ENCODE measurements at places on chromosomes 7 and 10.
A peak's percentile ranks its signal among the peaks of the same experiment; 100 is the strongest.

DNA sequence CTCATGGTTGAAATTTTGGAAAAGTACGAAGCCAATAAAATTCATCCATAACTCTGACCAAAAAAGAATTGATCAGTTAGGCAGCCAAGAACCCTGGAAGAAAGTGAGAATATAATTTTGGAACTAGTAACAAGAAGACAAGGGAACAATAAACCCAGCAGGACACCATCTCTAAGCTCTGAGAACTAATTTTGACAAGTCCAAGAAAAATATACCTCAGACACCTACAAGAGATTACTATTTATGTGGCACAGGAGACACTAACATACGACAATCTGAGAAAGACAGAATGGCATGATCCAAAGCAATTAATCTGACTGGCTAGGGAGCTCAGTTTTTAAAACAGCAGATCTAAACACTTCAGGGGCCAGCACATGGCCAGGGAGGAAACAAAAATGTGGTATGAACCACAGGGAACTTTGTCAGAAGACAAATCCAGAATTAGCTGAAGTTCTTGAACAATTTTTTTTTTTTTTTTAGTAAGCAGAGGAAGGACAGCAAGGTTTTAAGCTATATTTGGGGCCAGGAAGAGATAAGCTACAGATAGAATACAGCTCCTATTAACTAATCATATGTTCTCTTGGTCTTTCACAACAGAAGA, 38.9 kb downstream of the PARD3 start:
- no peak for DNase-seq

DNA sequence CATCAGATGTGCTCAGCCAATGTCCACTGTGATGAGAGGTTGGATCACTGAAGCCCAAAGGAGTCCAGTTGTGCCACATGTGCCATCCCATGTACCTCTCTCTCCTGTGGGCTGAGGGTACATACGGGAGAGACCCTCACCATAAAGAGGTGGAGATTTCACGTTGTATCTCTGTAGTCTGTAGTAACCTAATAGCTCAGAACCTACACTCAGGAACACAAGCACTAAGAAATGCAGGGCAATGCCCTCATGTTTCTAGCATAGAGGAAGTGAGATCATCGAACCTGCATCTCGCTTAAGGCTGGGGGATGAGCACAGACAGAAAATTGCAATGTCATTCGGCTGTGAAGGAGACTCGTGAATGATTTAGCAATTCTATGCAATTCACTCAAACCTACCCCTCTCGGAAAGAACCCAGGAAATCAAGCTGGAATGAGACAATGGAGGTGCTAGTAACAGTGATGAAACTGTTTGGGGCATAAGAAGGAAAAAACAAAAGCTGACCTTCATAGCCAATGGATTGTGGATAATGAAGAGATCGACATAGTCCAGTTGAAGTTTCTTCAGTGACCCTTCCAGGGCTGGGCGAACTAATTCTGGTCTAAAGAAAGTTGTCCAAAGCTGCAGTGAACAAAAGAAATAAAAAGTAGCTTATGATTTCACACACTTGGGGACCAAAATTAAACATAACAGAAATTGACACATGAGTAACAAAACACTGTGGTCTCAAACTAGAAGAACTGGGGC, 80.3 kb upstream of the UCN3 start:
- peak; percentile 37 for DNase-seq

- no peak for DNase-seq
Observed at GRCh38 chr10:60989400-60989876, 45.5 kb upstream of the RHOBTB1 start.

GRCh38 chr7:101902680-101903514, 85.5 kb downstream of the CUX1 start:
- no peak for DNase-seq

DNA sequence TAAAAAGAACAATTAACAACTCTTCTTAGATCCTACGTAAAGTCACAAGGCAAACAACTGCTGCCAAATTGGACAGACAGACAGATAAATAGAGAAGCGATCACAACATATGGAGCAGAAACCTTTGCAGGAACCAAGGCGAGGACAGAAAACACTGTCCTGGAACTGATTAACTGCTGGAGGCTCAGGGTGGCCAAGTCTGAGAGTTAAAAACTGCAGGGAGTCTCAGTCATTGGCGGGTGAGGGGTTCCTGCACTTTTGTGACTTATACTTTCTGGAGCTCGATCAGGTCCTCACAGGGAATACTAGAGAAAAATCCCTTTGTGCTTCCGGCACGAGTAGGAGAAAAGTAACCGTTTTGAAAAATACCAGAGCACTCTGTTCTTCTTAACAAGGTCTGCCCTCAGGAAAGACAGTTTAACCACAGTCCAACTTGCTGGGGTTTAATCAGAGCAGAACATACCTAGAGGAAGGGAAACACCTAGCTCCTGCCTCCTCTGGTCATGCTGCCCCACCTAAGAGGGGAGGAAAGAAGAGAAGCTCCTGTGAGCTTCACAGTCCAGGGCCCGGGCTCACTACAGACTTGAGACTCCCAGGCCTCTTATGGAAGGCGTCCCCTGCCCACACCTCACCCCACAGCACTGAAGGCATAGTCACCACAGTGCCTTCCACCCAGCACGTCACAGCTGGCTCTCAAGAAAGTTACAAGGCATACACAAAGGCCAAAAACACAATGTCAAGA, 74.9 kb downstream of the LARP4B start:
- DNase-seq = no peak

- DNase-seq = no peak
Observed at GRCh38 chr10:103556383-103557007, 63.0 kb downstream of the NEURL1 start.

- no peak for DNase-seq
Observed at GRCh38 chr7:457814-458510, 61.7 kb downstream of the PDGFA start.

DNA sequence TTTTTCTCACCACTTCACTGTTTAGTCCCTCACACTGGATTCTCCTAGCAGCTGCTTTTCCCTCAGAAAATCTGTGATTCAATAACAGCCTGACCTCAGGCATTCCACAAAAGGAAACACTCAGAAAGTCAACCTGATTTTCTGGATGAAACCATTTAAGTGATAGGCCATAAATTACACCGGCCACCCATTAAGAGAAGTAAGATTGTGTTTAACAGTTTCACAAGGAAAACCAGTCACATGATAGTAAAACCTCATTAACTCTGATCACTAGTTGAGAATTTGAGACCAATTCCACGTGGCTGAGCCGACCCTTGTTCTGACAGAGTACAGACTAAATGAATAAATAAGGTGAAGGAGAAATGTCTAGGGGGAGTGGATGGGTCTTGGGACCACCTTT, 7.7 kb downstream of the GRM8 start:
- no peak for DNase-seq

- no peak for DNase-seq
Observed at GRCh38 chr10:109851616-109852474, 71.5 kb downstream of the XPNPEP1 start.

GRCh38 chr10:110511734-110512449, 14.2 kb downstream of the DUSP5 start:
- no peak for DNase-seq

DNA sequence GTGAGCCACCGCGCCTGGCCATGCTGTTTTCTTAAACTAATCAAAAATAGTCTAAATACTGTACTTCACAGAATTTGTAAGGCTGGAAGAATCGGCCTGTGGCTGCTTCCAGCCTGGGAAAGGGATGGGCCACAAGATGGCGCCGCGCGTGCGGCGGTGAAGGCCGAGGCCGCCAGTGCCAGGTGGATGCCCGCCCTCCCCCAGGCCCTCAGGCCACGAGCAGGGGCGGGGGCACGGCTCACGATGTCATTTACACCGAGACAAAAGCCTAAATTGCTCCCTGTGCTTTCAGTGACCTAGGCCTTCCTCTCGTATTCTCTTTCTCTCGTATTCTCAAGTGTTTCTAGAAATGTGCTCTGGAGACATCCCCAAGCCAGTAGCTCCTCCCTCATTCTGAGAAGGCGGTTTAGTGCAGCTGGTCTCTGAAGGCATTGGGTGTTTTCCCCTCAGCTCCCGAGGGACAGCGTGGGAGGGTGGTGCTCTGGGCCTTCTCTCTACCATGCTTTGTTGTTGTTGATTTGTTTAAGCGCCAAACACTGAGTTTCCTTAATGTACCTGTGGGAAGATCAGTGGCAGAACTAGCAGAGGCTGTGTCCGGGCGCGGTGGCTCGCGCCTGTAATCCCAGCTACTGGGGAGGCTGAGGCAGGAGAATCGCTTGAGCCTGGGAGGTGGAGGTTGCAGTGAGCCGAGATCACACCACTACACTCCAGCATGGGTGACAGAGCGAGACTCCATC, 68.4 kb downstream of the CDC123 start:
- no peak for DNase-seq

GRCh38 chr10:28906934-28907333, 229.6 kb downstream of the BAMBI start:
- no peak for DNase-seq

GRCh38 chr7:79854621-79855020, 280.0 kb upstream of the GNAI1 start:
- no peak for DNase-seq

DNA sequence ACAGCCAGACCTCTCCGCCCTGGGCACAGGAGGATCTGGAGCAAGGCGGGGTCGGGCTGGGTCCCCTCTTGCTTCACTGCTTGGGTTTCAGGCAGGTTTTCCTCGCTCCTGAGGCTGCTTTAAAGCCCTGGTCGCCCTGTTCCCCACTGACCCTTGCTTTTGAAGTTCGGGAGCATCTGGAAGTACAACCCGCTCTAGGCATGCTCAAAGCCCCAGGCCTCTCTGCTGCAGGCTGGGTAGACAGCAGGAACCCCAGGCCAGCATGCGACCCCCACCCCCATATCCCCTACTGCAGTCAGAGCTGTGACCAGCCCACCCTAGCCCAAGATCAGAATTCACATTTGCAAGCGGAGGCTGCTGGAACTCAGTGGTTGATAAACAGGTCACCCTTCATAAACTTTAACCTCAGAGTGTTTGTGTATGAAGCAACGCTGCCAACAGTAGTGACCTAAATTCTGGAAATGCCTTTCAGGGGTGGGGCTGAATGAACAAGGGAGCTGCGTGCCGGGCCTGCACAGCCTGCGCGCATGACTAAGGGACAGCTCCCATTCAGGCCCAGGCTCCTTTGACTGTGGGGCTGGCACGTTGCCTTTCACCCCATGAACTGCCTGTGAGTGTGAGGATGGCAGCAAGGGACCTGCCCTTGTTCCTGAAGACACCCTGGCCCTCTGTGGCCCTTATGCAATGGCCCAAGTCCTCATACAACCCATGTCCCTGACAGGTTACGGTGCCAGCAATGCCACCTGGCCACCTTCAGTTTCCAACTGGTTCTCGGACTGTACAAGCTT, 52.5 kb downstream of the PROSER2 start:
- peak; percentile 92 for DNase-seq

- no peak for DNase-seq
Observed at GRCh38 chr10:62238880-62239279, 29.8 kb downstream of the RTKN2 start.

DNA sequence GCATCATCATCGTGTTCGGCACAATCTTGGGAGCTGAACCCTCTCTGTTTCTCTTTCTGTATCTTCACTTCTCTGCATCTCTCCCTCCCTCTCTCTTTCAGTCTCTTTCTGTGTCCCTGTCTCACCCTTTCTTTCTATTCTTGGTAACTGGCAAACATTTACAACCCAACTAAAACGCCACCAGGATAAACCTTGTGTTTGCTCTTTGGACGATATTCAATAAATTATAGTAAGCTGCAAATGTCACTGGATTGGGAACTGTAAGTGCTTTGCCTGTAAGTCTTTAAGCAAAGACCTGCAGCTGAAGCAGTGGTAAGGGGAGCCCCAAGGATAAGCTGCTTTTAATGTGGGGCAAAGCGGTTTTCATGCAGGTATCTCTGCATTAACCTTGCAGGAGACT, 558.0 kb upstream of the MKI67 start:
- no peak for DNase-seq

DNA sequence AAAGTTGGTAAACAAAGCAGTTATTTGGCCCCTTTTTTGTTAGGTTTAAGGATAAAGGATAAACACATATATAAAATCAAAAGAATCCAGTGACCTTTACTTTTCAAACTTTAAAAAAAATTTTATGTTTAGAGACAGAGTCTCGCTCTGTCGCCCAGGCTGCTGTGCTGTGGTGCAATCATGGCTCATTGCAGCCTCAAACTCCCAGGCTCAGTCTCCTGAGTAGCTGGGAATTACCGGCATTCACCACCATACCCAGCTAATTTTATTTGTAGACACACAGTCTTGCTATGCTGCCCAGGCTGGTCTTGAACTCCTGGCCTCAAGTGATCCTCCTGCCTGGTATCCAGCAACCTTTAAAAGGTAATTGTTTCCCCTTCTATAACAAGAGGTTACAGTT, 31.3 kb downstream of the GNA12 start:
- no peak for DNase-seq

- DNase-seq = no peak
Observed at GRCh38 chr10:35700487-35700882, 58.4 kb upstream of the FZD8 start.

DNA sequence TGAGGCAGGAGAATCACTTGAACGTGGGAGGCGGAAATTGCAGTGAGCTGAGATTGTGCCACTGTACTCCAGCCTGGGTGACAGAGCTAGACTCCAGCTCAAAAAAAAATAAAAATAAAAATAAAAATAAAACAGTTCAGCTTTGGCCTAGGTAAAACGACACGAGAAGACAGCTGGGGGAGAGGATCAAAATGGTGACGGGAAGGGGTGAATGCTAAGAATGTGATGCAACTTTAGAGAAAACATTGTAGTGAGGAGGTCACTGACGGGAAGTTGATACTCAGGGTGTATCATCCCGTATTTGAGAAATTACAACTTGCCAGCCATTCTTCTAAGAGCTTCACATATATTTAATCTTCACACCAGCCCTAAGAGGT, 1.1 kb downstream of the NDST2 start:
- DNase-seq = no peak

DNA sequence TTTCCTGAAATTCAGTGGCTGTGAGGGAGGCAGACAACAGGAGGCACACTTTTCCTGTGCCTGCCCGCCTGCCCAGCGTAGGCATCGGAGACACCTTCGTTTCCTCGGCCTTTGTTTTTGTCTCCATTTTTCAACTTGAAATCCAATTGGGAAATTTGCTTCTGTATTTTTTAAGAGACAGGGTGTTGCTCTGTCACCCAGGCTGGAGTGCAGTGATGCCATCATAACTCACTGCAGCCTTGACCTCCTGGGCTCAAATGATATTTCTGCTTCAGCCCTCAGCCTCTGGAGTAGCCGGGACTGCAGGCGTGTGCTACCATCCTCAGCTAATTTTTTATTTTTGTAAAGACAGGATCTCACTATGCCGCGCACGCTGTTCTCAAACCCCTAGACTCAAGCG, 116.8 kb downstream of the CYTH3 start:
- DNase-seq = no peak

GRCh38 chr7:46432708-46433107, 511.6 kb upstream of the IGFBP3 start:
- DNase-seq = no peak

- DNase-seq = no peak
Observed at GRCh38 chr10:121312587-121312986, 285.7 kb downstream of the FGFR2 start.

GRCh38 chr10:124792998-124793352, 1.3 kb upstream of the EEF1AKMT2 start:
- no peak for DNase-seq

- DNase-seq = no peak
Observed at GRCh38 chr7:113504142-113504541, 385.8 kb upstream of the SMIM30 start.

All from kidney epithelial cell (primary cell).